ENCODE measurements at places on chromosomes 6 and 20.

DNA sequence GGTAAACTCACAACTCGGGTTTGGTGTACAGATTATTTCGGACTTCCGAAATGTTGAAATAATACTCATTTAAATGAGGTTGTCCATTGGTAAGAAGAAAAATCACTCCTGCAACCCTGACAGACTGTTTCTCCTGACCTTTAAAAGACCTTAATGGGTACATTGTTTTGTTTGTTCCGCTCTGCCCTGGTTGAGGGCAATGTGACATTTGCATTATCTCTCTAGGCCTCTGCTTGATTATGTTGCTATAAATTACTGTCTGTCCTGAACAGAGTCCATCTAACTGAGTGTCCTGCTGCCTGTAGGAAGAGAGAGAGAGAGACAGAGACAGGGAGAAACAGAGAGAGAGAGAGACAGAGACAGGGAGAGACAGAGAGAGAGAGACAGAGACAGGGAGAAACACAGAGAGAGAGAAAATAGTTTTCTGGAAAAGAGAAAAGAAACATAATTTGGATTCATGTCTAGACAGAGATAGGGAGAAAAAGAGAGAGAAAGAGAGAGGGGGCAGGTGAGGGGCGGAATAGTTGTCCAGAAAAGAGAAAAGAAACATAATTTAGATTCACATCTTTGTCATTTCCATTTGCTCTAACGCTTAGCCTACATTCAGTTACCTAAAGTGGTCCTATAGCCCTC lies 83.2 kb downstream of the SHLD1 start:
- DNase-seq, result no peak

DNA sequence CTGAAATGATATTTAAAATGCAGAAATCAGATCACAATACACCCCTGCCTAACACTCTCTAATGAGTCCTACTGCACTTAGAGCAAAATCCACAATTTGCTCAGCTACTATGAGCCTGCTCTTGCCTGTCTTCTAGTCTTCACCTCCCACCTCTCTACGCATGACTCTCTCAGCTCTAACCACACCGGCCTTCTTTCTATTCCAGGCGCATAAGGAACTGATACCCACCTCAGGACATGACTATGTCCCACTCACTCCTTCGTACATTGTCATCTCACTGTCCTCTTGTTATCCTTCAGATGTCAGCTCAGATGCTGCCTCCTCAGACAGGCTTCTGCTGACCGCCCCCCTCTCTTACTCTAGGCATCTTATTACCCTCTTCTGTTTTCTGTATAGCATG lies 201.0 kb upstream of the FLRT3 start:
- DNase-seq, result no peak

GRCh38 chr6:16397623-16398022 lies 159.2 kb downstream of the GMPR start:
- DNase-seq, result no peak

- no peak for DNase-seq
These were observed 5.7 kb downstream of the BACH2 start for GRCh38 chr6:90290811-90291420.

DNA sequence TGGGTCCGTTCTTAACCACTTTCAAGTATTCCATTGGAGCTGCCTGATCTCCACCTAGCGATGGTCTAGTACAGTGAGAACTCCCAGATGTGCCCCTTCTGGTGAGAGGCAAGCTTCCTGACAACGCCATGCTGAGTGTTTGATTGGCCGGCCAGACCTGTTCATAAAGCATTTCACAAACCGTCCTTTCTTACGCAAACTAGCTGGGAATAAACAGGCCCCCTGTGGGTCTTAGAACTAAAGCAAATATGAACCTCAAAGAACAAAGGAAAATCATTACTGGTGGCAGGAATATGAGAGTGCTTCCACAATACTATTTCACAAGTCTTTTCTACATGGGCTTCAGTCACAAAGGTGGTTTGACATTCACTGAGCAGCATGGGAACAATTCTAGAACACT lies 15.6 kb upstream of the GCNT2 start:
- no peak for DNase-seq
